ENCODE measurements at places on chromosomes 4 and X.

- no peak for DNase-seq
These were observed 7.3 kb downstream of the SOD3 start for GRCh38 chr4:24802648-24803047.

- no peak for DNase-seq
These were observed 174.0 kb upstream of the IL15 start for GRCh38 chr4:141462361-141462760.

- DNase-seq: no peak
These were observed 410.5 kb downstream of the PPP3CA start for GRCh38 chr4:100936661-100937375.

DNA sequence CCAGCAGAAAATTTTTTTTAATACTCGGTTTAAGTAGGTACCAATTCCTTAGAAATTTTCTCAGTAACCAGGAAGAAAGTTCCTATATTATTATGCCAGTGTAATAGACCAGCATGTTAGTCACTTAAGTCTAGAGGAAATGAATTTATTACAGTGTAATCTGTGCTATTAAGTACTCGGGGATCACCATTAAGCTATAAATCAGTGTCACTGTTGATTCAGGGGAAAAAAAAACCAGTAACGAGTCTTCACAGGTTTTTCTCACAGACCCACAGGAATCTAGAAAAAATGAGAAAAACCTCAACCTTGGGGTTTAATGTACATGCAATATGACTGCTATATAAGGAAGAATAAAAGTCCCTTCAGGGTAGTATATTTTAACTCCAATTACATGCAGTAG is 138.3 kb upstream of the IL1RAPL2 start:
- no peak for DNase-seq

DNA sequence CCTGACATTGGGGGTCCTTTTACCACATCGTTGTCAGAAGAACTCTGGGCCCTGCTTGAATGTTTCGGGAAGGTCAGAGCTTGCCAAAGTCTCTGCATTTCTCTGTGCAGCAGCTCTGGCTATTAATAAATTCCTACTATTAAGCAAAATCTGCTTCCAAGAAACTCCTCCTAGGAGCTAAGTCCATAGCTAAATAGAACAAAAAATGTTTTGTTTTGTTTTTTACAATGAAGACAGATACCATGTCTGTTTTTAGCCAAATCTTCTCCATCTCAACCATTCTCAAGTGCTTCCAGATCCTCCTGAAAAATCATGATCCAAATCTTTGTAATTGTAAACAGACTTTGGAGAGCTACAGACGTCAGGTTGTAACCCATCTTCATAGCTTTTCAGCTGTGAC is 161.6 kb downstream of the SPATA18 start:
- DNase-seq: no peak

GRCh38 chr4:1510931-1511330 is 104.7 kb upstream of the NKX1-1 start:
- DNase-seq: no peak

- DNase-seq: no peak
These were observed 117.4 kb downstream of the TMA16 start for GRCh38 chr4:163611784-163612445.

GRCh38 chr4:136725286-136726081 is 806.8 kb downstream of the PCDH18 start:
- no peak for DNase-seq

DNA sequence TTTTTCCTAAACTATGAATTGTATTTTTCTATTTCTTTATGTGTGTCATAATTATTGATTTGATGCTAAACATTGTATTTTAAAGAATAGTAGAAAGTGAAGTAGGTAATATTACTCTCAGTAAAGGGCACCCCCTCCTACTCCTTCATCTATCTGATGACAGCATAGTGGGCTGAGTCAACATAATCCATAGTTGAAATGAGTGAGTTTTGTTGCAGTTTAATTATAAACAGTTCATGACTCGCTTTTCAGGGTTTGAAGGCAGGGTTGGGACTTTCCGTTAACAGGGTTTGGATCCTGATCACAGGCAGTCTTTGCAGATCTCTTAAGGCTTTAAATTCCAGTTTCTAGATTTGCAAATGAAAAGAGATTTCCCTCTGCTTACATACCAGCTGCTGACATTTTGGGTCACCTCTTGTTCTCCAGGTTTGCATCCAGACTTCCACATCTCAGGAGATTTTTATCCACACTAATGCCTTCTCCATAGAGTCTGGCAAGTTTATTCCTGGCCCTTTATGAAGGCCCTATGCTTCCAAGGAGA is 54.0 kb upstream of the TACR3 start:
- no peak for DNase-seq

DNA sequence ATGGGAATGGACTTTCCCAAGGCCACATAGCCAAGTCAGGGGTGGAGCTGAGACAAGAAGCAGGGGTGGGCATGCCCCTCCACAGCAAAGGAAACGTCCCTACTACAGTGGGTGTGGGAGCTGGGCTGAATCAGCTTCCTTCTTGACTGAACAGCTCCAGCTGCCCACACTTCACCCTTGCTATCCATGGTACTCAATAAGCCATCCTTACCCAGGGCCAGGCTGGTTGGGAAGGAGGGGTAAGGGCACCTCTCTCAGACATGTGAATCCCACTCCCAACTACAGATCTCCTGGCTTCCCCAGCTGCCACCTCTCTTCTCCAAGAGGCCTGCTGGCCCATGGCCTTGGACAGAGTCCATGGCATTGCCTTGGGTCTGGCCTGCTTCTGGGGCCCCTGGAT is 21.0 kb downstream of the LAS1L start:
- no peak for DNase-seq

DNA sequence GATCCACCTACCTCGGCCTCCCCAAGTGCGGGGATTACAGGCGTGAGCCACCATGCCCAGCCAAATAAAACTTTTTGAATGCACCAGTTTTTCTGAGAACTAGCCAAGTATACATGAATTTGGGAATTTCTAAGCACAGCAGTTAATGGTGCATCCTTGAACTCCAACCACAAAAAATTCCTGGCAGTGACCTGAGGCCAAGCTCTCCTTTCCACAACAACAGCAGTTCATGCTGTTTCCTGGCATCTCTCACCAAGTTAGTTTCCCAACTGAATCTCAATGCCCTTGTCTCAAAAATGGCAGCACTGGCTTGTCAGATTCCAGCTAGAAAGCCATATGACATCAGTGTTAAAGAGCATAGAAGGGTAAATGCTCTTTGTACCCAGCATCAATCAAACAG is 15.9 kb upstream of the XKRX start:
- DNase-seq: no peak
